Natural killer cell (primary cell): ENCODE measurements at places on chromosomes 2 and 18. TPM values are rescaled to one million over a fixed set of nuclear protein-coding genes. Genes with fewer than 3 reads are reported as not detected.

Gene LRP1B
- total RNA-seq: not detected

Gene NIF3L1
- total RNA-seq: 9.6 TPM

Gene TGFA
- total RNA-seq: 13.3 TPM

Gene SCG2
- total RNA-seq: not detected

- H3K27ac ChIP-seq: no peak overlapping the region
- no peaks in the 10 kb centered on the region for H3K4me1 ChIP-seq
- DNase-seq: no peak
- H3K36me3 ChIP-seq: no peaks in the 10 kb centered on the region
- no peak overlapping the region for H3K4me3 ChIP-seq
Observed at GRCh38 chr2:28492282-28492681, 3.6 kb upstream of the PLB1 start.

- peaks cover 12% of the 10 kb centered on the region for H3K4me1 ChIP-seq
- DNase-seq: no peak
- H3K36me3 ChIP-seq: no peaks in the 10 kb centered on the region
Observed at GRCh38 chr2:170509452-170510193, 205.5 kb upstream of the SP5 start.

GRCh38 chr2:39399570-39399969, 37.5 kb downstream of the MAP4K3 start:
- H3K27me3 ChIP-seq: no peaks in the 10 kb centered on the region
- no peak overlapping the region for H3K27ac ChIP-seq
- DNase-seq: no peak
- H3K4me1 ChIP-seq: no peaks in the 10 kb centered on the region
- no peaks in the 10 kb centered on the region for H3K36me3 ChIP-seq

DNA sequence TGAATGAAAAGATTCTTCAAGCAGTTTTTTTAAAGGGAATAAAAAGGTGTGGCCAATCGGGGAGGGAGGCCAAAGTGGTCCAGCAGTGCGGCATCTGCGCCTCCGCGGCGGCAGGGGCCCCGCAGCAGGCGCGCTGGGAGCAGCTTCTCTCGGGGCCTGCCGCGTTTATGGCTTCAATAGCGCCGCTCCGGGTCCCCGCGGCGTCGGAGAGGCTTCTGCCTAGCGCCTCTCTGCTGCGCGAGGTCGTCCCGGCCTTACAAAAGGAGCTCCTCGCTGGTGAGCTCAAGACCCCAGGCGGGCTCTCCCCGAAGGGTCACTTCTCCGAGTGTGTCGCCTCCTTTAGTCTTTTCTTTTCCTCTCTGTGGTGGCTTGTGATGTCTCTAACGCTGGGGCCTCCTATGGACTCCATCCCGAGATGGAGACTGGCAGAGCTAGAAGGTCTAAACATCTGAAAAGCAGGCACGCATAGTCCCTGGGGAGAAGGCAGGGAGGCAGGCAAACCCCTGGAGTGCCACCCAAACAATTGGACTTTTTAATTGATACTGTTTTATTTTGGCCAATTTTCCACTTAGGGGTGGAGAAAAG, 67.1 kb downstream of the SUMO1 start:
- no peak overlapping the region for H3K27ac ChIP-seq
- H3K4me1 ChIP-seq: no peaks in the 10 kb centered on the region
- DNase-seq: no peak
- no peak overlapping the region for H3K4me3 ChIP-seq

DNA sequence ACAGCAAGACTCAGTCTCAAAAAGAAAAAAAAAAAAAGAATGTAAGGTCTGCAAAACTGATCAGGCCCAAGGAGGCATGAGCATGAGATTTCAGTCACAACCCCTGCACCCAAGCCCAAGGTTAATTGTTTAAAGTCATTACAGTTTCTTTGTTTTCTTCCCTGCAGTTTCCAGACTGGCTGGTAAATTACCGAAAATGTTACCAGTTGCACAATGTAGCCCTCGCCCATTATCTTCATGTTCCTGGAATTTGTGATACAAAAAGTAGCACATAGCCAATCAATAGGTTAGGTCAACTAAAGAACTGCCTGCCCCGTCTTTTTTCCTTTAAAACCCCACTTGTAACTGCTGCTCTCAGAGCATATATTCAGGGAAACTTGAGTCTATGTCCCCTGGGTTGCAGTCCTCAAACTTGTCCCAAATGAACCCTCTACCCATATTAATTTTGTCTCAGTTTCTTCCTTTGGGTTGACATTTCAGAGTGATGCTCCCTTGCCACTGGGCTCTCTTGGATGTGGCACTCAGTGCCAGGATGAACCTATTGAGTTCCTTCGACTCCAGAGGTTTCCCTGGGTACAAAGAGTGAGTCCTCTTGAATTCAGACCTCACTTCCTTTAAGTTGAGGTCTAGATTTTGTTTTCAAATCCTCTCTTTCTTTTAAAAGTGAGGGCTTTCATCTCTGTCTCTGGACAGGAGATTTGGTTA, 216.2 kb upstream of the HS6ST1 start:
- no peaks in the 10 kb centered on the region for H3K27me3 ChIP-seq
- H3K36me3 ChIP-seq: no peaks in the 10 kb centered on the region
- no peak overlapping the region for H3K27ac ChIP-seq
- DNase-seq: no peak
- H3K4me3 ChIP-seq: no peak overlapping the region
- no peaks in the 10 kb centered on the region for H3K4me1 ChIP-seq

DNA sequence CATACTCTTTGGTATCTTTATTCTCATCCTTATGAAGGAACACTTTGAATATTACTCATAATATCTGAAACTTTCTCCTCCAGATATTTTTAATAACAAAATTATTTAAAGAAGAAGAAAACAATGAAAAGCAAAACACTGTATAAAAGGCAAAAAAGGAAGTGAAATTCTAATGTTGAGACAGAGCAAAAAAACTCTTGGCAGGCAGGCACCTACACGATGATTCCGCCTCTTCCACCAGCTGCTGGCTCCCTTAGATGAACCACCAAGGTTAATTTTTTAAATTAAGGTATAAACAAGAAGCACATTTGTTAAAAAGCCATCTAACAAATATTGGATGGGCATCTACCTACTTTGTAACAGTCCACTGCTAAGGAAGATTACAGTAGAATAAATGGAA, 434.7 kb downstream of the EPHA4 start:
- H3K27me3 ChIP-seq: no peaks in the 10 kb centered on the region
- no peak overlapping the region for H3K27ac ChIP-seq
- H3K4me3 ChIP-seq: no peak overlapping the region
- DNase-seq: no peak
- H3K36me3 ChIP-seq: no peaks in the 10 kb centered on the region

Gene CDK15
- total RNA-seq: 2.5 TPM

- H3K27me3 ChIP-seq: no peaks in the 10 kb centered on the region
- no peaks in the 10 kb centered on the region for H3K4me1 ChIP-seq
- no peak overlapping the region for H3K27ac ChIP-seq
- no peaks in the 10 kb centered on the region for H3K36me3 ChIP-seq
- DNase-seq: no peak
Observed at GRCh38 chr2:2805263-2805662, 474.2 kb upstream of the MYT1L start.

DNA sequence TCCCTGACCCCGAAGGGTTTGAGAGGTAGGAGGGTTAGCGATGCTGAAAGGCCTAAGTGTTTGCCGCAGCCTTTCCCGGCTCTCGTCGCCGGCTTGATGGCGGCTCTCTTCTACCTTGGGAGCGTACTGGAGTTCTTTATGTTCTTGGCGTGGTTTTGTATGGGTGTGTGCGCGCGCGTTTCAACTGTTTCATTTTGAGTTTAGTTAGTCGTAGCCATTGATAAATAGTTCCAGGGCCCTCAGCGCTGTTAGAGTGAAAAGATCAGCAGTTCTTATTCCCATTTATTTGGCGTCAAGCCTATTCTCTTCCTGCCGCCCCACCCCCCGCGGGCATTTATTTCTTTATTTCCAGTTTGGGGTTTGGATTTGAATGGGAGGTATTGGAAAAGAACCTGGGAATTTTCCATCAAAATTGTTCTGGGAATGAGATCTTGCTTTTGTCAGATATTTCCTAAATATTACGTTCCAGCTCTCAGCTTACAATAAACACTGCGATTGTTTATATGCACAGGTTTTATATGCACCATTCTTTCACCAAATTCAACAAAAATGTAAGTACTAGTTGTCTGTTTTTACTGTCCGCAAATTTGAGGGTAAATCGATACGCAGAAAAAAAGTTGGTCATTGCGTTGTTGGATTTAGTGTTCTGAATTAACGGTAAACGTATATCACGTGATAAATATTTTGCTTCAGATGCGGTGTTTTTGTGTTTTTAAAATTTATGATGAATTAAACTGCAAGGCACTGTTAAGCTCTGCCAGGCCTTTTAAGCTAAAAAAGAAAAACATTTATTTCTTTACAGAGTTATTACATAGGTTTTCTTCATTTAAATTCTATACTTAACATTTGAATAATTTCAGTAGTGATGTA, 954 bp downstream of the CCNT2 start:
- peak; percentile 63 for DNase-seq
- H3K4me3 ChIP-seq: peak overlapping the region; percentile 92
- H3K27ac ChIP-seq: peak overlapping the region; percentile 98

Gene WDPCP
- 23.7 TPM for total RNA-seq

DNA sequence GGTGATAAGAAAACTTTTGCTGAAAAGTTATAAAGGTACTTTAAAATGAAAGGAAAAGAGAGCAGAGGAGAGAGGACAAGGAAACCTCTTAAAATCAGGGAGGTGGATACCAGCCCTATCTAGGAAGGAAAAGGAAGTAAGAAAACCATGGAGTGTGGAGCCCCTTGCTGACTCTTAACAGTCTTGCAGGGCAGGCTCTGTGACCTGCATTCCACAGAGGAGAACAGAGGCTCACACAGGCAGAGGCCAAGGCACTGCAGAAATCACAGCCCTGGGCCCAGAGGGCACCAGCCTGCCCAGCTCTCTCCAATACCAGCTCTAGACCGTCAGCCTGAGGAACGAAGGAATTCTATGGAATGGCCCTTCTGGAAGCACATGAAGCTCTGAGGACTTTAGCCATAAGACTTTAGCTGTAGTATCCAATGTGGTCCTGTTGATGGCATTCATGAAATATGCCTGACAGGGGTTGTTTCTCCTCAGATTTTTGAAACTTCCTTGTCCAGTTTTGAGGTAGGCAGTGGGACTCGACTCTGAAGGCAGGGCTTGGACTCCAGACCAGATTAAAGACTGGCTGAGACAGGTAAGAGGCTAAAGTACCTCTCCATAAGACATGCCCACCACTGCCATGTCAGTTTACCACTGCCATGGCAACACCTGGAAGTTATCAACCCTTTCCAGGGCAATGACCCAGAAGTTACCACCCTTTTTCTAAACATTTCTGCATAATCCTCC, 216.3 kb downstream of the ANAPC1 start:
- H3K27ac ChIP-seq: no peak overlapping the region
- DNase-seq: no peak
- H3K4me1 ChIP-seq: peaks cover 2% of the 10 kb centered on the region
- no peaks in the 10 kb centered on the region for H3K27me3 ChIP-seq
- no peak overlapping the region for H3K4me3 ChIP-seq

DNA sequence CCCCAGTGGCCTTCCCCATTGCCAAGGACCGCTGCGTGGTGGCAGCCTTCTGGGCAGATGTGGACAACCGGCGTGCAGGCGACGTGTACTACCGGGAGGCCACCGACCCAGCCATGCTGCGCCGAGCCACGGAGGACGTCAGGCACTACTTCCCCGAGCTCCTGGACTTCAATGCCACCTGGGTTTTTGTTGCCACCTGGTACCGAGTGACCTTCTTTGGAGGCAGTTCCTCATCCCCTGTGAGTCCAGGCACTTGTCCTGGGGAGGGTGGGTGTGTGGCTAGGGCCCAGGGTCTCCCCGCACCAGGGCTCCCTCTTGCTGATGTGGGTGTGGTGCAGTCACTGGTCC, 31.9 kb downstream of the SNED1 start:
- H3K4me1 ChIP-seq: no peaks in the 10 kb centered on the region
- H3K27ac ChIP-seq: no peak overlapping the region
- DNase-seq: no peak
- no peak overlapping the region for H3K4me3 ChIP-seq
- no peaks in the 10 kb centered on the region for H3K36me3 ChIP-seq
- peaks cover 4% of the 10 kb centered on the region for H3K27me3 ChIP-seq

GRCh38 chr2:198004921-198005829, 200.8 kb downstream of the PLCL1 start:
- H3K4me1 ChIP-seq: no peaks in the 10 kb centered on the region
- peak; percentile 66 for DNase-seq
- H3K36me3 ChIP-seq: no peaks in the 10 kb centered on the region
- no peak overlapping the region for H3K4me3 ChIP-seq
- H3K27me3 ChIP-seq: no peaks in the 10 kb centered on the region
- peak overlapping the region; percentile 31 for H3K27ac ChIP-seq

- DNase-seq: no peak
- no peaks in the 10 kb centered on the region for H3K36me3 ChIP-seq
- no peaks in the 10 kb centered on the region for H3K27me3 ChIP-seq
- no peak overlapping the region for H3K4me3 ChIP-seq
- H3K27ac ChIP-seq: no peak overlapping the region
Observed at GRCh38 chr2:151664520-151664919, 69.8 kb downstream of the NEB start.

Gene VWC2L
- not detected for total RNA-seq

DNA sequence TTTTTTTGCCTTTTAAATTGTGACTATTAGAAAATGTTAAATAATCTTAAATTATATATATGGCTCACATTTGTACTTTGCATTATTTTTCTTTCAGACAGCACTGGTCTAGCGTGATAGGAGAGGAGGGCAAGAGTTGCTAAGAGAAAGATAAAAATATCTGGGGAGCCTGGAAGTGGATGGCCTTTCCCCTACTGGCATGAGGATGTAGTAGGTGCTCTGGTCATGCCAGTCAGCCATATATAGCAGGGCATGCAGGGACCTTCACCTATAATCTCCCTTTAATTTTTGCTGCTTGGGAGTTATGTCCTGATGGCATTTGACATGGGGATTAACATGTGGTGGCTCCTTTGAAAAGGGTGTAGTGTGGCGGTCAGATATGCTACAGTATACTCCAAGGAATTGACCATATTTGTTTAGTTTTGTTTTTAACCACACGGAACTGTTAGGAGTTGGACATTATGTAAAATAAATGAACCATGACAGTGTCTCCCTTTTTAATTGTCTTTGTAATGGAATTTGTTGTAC, 144.7 kb downstream of the BABAM2 start:
- no peaks in the 10 kb centered on the region for H3K27me3 ChIP-seq
- no peak overlapping the region for H3K4me3 ChIP-seq
- H3K36me3 ChIP-seq: no peaks in the 10 kb centered on the region
- no peak for DNase-seq
